ENCODE measurements at places on chromosomes 1 and 21.

DNA sequence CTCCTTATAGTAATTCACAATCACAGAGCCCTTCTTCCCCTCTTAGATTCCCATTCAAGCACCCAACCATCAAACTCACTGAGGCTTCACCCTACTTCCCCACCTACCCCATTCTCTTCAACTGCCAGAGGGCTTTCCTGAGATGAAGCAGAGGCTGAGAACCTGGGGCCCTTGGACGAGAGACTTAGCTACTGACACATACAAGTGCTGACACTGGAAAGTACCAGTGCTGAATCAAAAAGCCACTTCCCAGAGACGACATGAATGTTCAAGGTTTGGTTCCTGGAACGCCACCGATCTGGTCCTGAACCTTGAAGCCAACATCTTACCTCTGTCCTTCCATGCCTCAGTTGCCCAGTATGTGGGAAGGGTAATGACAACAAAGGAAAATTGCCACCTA, 16.6 kb upstream of the RAP1A start:
- DNase-seq: no peak

DNA sequence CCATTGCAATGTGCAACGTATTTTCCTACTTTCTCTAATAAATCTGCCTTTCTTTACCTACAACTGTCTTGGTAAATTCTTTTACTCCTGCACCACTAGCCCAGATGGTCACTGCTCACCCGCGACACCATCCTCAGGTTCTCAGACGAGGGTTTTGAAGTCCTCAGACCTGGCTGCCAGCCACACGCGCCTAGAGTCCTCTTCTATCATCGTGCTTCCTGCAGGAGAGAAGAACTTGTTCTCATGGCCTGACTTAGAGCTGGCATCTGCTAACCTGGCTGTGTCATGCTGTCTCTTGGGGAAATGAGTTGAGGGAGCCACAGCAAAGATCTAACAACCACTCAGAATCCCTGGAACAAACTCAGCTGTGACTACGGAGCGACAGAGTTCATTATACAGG, 30.3 kb upstream of the PGBD5 start:
- no peak for DNase-seq

DNA sequence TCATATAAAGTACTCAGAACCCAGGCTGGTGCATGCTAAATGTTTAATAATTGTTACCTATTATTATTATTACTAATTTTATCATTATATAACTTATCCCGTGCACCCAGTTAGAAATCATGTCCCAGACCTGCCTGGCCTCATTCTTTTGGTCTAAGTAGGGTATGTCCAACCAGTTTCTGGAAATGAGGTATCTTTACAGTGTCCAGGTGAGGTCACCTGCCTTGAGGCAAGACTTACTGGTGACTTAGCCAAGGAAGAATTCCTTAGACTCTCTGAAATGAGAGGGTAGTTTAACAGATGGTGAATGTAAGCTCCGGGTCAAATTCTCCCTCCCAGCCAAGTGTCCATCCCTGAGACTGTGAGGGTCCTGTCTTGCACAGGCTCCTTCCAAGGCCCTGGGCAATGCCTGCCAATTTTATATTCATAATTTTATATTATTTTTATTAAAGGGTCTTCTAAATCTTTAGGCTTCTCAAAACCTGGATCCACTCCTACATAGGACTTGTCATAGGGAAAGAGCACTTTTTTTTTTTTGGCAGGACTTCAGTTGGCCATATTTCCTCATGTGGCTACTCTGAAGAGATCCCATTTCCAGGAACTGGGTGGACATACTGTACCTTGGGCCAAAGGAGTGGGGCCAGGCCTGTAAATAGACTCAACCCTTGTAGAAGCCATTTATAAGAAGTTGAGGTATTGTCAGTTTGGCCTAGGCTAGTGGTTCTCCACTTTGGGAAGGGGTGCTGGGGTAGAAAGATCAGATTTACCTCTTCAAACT, 96.7 kb upstream of the KCNA3 start:
- DNase-seq: no peak

GRCh38 chr21:46158666-46159300, 3.4 kb upstream of the FTCD start:
- no peak for DNase-seq

DNA sequence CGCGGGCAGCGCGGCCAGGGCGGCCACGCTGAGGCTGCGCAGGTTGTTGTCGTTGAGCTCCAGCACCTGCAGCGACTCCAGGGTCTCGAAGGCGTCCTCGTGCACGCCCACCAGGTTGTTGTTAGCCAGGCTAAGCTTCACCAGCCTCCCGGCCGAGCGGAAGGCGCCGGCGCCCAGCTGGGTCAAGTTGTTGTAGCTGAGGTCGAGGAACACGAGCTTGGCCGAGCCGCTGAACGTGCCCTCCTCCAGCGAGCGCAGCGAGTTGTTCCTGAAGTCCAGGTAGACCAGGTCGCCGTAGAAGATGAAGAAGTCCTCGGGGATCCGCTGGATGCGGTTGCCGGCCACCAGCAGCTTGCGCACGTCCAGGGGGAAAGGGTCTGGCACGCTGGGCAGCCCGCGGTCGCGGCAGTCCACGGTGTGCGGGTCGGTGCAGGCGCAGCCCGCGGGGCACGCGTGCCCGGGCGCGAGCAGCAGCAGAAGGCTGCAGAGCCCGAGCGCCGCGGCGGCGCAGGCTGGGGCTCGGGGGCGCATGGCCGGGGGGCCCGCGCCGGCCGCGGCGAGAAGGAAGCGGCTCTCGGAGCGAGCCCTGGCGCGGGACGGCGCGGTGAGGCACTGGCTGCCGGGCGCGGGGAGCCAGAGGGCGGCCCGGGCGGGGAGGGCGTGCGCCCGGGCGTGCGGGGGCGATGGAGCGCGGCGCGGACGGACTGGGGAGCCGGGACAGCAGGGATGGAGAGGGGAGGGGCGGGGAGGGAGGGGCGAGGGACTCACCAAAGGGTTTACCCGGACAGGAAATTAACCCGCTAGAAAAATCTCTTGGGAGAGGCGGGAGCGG, 524 bp downstream of the LRRC38 start:
- DNase-seq: no peak

DNA sequence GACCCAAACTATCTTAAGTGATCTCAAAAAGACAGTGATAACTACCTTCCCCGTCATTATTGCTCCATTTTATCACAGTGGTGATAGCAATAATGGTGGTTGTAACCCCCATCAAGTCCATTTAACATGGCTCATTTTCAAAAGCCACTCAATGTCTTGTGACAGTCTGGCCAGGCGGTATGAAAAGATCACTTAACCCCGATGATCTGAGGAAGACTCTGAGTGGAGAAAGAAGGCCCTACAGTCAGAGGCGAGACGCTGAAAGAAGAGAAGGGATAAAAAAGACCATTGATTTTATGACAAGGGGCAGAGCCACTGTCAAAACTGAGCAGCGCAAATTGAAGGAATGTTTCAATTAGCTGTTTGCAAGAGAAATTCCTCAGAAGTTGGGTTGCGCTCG, 417.2 kb upstream of the PBX1 start:
- no peak for DNase-seq

DNA sequence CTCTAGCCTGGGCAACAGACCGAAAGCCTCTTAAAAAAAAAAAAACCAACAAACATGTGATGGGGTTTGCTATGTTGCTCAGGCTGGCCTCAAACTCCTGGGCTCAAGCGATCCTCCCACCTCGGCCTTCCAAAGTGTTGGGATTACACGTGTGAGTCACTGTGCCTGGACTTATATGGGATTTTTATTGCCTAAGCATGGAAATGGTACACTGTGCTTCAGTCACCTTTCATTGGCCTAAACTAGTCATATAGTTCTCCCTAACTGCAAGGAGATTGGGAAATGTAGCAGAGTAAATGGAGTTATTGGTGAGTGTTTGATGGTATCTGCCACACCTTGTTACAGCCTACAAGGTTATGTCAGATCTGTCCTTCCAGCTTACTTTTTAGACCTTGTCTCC, 17.2 kb upstream of the MEF2D start:
- DNase-seq: no peak

DNA sequence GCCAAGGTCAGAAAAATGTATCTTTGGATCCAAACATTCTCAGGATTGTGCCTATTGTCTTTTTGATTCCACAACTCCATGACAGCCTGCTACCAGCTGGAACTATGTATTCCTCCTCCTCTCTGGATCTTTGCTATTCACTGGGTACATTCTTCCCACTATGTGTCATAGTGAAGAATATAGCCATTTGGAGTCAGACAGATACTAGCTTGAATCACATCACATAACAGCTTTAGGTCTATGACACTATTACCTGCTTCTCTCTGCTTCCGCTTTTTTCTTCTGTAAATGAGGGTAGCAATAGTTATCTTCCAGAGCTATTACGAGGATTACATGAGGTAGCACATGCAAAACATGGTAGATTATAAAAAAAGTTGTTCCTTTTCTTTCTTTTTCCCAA, 5.4 kb upstream of the EXO1 start:
- DNase-seq: peak; percentile 59

DNA sequence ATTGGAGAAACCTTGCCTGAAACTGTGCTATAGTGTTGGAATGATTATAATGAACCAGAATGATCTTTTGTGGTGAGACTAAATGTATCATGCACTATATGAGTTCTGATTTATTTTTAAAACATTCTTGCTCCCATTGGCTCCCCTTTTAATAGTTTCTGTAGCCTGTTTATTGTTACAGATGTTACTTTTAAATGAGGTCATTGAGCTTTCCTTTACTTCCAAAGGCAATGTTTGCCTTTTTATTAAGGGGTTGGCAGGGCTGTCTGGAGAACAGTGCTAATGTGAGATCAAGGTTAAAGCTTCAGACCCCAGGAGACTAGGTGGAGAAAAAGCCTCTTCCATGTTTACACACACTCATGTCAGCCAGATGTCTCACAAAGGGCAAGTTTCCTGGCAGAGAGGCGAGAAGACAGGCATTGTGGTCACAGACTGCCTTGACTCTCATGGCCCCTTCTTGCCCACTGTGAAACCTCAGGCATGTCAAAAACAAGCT, 120.6 kb upstream of the RAVER2 start:
- peak; percentile 88 for DNase-seq

DNA sequence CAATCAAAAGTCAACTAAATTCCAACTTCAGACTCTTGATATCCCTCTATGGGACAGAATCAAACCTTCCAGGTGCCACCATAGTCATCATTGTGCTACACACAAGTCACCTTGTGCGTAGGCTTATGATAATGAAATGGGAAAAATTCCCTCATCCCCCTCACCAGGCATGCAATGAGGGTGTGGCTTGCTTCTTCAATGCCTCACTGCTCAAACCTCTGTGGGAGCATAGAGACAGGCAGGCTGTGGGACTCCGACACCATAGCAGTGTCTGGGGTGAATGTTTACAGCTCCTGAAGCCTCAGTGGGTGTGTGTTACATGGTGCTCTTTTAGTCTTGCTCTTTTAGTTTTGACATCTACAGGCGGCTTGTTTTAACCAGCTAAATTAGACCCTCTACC, 42.4 kb downstream of the ZNF697 start:
- DNase-seq: no peak

DNA sequence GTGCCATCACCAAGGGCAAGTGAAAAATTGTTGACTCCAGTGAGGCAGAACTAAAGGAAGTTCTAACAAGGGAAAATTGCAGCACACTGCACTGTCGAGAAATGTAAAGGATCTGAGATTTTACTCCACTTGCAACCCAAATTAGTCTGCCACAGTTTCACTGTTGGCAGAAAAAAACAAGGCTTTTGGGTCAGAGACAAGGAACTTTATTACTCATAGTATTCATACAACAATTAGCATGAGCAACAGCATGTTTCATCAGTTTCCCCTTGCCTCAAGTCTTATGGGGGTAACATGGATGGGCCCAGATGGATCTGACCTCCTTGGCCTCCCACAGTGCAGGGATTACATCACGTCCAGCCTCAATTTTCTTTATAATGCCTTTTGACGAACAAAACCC, 125.3 kb downstream of the LTN1 start:
- DNase-seq: peak; percentile 65

DNA sequence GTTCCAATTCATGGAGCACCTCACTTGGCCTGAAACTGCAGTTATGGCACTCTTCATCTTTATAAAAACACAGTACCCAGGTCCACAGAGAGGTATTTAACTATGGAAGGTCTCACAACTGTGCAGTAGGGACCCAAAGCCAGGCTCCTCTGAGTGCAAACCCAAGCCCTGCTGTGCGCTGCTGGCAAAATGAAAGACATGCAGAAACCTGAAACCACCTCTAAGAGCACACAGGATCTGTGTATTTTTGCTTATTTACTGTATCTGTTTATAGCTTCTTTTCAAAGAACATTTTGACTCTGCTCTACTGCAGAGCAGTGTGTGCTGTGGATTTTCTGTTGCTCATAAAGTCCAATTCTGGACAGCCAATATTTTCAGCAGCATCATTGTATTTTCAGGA, 166.6 kb downstream of the DSCAM start:
- DNase-seq: no peak

- no peak for DNase-seq
These were observed 151.1 kb upstream of the ETS2 start for GRCh38 chr21:38654580-38654979.

GRCh38 chr1:80666073-80666472, 1134.7 kb upstream of the ADGRL2 start:
- no peak for DNase-seq

- DNase-seq: no peak
These were observed 38.2 kb downstream of the SMYD2 start for GRCh38 chr1:214318956-214319736.

DNA sequence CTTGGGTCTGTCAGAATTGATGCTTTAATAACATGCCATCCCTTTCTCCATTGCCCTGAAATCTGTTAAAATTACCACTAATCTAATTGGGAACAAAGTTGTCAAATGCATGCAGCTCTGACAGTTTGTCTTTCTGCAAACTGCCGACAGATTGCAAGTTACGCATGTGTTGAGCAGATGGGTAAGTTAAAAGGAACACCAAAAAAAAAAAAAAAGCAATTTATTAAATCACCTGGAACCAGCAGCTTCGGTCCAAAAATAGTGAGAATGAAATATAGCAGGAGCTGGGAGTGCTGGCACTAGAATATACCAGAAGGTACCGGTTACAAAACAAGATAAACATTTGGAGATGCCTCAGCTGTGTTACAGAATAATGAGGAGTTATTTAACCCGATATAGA, 149.6 kb upstream of the C1orf87 start:
- peak; percentile 6 for DNase-seq

DNA sequence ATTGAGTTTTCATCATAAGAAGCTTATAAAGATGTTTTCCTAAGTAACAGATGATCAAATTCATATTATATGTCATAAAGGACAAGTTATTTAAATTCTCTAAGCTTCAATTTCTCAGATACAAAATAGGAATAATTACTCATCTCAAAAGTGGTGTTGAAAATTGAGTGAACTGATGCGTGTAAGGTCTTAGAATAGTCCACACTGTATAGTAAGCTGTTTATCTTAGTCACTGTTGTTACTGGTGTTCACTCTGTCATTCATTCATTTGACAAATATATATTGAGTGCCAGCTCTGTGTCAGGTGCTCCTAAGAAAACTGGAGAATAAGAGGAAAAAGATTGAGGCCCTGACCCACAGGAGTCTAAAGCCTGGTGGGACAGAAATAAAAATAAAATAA, 186.3 kb upstream of the BRINP3 start:
- no peak for DNase-seq

GRCh38 chr1:158121604-158122254, 59.0 kb upstream of the CD1D start:
- peak; percentile 56 for DNase-seq

Data from fibroblast of upper back skin (primary cell).